ENCODE measurements at places on chromosomes 5 and 9.
A peak's percentile ranks its signal among the peaks of the same experiment; 100 is the strongest.

DNA sequence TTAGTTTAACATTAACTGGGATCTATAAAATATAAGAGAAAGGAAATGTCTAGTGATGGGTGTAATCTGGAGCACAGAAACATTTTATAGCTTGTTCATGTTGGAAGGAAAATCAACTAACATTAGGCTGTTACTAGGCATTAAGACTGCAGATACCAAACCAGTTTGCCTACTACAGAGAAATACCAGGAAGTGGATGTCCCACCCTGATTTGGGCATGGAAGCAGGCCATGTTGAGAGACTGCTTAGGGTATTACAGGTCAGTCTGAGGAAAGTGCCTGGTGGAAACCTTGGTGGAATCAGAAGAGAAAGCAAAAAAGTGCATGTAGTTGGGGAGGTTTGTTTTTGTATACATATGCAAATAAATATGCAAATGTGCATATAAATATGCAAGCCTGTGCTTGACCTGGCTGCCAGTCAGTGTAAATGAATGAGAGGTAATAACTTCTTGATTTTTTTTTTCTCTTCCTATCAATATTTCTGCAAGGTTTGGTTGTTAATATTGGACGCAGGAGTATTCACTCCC lies 9.6 kb upstream of the CCDC112 start:
- no peak for DNase-seq

- DNase-seq, result no peak
Measured at GRCh38 chr5:5588887-5589826, 166.7 kb downstream of the ICE1 start.

DNA sequence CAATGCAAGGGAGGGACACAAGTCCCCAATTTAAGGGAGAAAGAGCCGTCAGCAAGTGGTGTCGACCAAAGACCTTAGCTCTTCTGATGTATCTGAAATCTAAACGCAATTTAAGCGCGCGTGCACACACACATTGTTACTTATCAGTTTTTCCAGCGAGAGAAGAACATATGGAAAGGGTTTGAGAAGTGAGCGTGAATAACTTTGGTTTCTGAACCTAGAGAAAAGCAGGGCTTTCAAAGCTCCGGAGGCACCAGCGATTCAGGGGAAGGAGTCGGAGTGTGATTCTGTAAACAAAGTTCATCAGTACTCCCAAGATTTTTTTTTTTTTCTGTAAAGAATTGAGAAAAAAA lies 191.8 kb downstream of the MEF2C start:
- no peak for DNase-seq

- peak; percentile 70 for DNase-seq
Measured at GRCh38 chr9:107283623-107284616, 841 bp downstream of the RAD23B start.

GRCh38 chr5:39063037-39063436 lies 11.2 kb downstream of the RICTOR start:
- DNase-seq, result no peak

GRCh38 chr5:73450672-73451223 lies 2.2 kb upstream of the FOXD1 start:
- DNase-seq, result no peak

DNA sequence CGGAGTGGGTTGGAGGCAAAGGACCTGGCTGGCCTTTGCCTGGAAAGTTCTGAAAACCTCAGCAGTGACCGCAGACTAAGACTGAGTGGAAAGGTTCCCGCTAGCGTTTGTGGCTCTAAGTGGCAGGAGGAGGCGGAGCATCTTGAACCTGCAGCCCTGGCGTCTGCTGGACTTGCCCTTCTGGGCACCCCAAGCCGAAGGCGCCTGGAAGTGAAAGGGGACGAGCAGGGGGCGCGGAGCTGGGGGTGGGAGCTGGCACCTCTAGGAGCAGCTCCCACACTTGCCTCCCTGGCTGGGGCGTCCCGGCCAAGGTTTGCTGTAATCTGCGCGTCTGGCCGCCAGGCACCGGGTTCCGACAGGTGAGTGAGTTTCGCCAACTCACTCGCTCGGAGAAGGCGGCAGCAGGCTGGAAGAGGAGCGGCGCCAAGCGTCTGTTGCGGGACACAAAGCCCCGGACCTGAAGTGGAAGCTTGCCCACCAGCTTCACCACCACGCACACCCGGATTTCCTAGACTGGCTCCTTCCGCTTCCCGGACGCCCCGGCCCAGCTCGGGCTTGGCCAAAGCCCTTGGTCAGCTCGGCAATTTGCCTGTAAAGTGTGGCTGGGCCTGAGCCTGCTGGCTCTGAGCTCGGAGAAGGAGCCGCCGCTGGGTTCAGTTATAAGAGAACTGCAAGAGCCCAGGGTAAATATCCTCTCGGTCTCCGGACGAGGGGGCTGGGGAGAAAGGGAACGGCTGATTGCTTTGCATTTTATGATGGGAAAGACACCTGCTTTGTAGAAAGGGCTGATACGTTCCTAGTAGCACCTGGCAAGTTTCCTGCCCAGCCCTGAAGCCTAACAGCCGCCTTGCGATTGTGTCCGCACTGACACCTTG lies at the start of gene GNA14:
TSS of gene GNA14 (minus strand) at position 89 of the 875 bp plus-strand sequence. CDS start 529 bp downstream, outside the sequence.
- DNase-seq, result no peak

- DNase-seq, result no peak
Measured at GRCh38 chr5:175544108-175544511, 65.8 kb downstream of the SFXN1 start.

Measured in NCI-H524 treated with DMSO at 0.1 percent for 48 hours (cell line).